ENCODE measurements at places on chromosomes 5 and 9.

DNA sequence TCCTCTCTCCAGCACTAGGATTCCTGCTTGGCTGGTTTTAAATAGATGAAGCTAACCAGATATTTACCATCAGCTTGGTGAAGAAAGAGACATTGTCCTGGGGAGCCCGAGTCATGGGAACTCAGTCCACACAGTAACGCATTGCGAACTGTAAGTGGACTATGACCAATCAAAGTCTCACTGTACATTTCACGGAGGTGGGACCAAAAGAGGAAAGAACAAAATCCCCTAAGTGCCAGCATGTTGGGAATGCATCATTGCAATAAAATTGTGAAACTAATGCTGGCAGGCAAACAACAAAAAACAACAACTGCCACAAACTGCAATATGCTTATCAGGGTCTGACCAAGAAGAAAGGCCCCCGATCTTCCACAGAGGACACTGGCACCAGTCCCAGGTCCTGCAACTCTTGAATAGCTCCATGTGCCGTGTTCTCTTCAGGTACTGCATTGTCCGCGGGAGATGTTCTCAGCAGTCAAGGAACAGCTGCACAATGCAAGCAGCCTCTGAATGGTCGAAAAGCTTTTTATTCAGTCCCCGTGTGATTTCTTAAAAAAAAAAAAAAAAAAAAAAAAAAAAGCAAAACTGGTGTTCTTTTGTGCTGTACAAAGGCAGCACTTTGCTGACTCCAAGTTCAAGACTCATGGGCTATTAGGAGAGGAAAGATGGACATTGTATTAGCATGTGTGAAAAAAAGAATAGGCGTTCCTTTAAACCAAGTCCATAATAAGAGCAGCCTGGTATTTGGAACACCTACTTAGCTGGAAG, 38.1 kb downstream of the SEMA6A start:
- DNase-seq: no peak

DNA sequence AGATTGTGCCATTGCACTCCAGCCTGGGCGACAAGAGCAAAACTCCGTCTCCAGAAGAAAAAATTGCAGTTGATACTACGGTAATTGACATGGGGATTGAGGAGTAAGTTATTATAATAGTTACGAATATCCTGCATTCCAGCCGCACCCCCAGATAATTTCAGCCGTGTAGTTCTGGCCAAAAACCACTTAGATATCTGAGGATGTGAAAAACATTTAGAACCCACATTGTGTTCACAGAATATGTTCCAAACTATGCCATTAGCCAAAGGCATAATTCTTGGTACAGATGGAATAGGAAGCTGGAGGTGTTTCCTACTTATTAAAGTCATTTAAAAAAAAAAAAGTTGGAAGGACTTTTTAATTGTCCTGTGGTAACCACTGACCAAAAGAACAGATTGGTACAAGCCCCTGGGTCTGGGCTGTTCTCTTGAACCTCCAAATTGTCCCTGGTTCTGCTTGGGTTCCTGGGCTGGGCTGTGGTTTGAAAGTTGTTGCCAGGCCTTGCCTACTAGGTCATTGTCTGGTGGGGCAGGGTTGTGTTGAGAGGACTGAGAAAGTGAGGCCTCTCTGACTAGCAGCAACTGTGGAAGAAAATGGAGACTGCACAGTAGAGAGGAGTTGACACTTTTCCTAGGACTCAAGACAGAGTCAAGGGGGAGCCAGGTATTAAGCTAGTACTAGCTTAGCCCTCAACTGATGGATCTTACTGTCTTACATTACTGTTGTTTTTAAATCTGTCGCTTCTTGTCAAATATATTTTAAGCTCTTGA, 198.8 kb downstream of the NR3C1 start:
- DNase-seq: no peak

DNA sequence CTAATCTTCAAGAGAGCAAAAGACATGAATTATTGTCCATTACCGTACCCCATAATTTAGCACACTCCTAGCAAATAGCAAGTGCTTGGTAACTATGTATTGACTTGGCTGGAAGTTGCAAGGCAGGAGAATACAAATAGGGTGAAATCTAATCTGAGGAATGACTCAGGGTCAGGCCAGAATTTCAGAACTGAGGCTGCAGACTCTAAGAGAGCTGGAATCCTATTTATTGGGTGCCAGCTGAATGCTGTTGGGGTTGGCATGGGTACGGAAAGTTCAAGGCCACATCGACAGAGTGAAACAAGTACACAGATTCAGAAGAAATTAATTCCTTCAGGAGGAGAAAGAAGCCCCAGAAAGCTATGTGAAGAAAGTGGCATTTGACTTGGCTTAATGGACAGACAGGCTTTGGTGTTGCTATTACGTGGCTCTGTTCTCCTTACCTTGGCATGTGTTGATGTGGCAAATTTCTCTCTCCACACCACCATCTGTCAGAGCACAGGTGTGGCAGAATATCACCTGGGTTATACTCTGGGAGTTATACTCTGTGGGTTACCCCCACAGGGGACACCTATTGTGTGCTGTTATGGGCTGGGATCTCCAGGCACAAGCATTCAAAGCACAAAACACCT, 20.9 kb upstream of the ASTN2 start:
- no peak for DNase-seq

- no peak for DNase-seq
These were observed 1.2 kb downstream of the DUSP1 start for GRCh38 chr5:172769616-172770373.

DNA sequence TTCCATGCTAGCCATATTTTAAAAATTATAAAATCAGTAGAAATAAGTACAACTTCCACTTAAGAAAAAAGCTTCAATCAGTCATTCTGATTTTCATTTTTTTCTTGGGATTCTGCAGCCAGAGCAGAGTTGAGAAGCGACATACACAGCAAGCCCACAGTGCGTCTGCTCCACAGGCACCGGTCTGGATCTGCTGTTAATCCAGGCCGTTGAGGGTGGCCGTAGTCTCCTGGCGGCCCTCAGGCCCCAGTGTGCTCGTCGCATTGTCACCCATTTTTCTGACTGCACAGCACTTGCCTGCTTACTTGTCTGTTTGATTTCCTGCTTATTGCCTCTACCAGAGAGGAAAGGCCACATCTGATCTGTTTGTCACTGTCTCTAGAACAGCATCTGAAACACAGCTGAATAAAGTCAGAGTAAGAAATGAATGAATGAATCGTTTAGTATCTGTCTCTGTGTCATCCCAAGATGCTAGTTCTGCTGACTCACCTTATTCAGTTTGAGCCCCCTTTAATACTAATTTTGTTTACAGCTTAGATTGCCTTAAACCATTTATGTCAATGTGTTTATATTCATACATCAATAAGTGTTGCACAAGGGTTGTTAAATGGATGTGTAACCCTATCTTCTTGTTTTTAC, 11.6 kb upstream of the ASPN start:
- DNase-seq: no peak

GRCh38 chr5:82058710-82059109, 86.9 kb downstream of the ATG10 start:
- no peak for DNase-seq

DNA sequence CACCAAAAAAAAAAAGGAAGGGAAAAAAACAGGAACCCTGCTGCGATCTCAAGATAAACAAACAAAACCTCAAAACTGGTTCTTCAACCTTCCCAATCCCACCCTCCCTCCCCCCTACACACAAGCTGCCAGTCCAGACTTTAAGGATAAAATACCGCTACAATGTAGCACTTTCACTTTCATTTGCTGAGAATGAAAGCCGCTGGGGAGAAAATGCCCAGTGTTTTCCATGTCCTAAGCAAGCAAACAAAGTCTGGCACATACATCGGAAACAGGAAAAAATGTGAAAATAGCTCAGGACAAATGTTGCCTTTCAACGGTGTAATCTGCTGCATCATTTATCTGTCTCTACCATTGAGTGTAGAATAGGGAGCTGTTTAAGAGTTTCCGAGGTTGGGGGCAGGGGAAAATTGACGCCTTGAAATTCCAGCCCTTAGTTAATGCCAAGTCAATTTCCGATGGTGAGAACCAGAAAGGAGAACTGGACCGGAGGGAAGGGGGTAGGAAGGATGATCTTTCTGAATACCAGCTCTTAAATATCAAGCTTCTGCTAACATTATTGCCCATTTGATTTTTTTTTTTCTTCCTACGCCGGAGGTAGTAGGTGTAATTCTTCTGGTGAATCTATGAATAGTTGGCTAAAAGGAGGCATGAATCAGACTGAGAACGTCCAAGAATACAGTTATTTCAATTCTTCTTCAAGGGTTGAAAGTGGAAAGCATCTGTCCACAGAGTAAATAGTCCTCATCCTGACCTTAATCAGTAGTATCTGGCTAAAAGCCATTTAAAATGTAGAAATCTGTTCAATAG, 1.2 kb upstream of the ADAMTS6 start:
- peak; percentile 56 for DNase-seq

DNA sequence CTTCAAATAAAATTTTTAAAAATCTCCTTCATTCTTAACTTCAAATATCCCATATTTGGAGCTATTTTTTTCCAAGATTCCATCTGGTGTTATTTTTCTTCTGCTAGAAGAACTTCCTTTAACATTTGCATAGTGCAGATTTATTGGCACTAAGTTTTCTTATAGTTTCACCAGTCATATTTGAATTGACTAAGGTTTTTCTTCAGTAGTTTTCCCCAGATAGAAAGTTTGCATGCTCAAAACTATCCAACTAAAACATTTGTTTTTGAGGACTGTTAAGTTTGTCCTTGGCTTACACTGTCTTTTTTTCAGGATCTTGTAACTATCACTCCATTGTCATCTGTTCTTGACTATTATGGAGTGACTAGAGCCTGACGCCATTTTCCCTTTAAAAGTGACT, 606.7 kb downstream of the TAF11L14 start:
- DNase-seq: no peak

- no peak for DNase-seq
These were observed 135.4 kb downstream of the GABRB2 start for GRCh38 chr5:161411156-161411555.

All from HT1080 (cell line).